A549 treated with AZD2906 at 1 μM for 4 hours (cell line): ENCODE measurements at places on chromosomes 6 and 20. TPM values are rescaled to one million over a fixed set of nuclear protein-coding genes. Genes with fewer than 3 reads are reported as not detected.

Gene REM1
- total RNA-seq, result 0.59 to 1.3 TPM (median 0.90 TPM) in 5 replicates

Gene SLC13A3
- 0.02 to 0.14 TPM (median 0.08 TPM) in 4 of 5 replicates, not detected in the other for total RNA-seq

Gene TMEM14A
- total RNA-seq, result 36.3 to 44.6 TPM (median 39.5 TPM) in 5 replicates

Gene SNX21
- 8.7 to 10.8 TPM (median 10.1 TPM) in 5 replicates for total RNA-seq

Gene TGM3
- 0.05 to 0.07 TPM (median 0.07 TPM) in 3 of 5 replicates, not detected in the others for total RNA-seq

Gene ABHD16B
- total RNA-seq, result not detected in 5 replicates

Gene NPBWR2
- not detected in 5 replicates for total RNA-seq

Gene MACROD2
- 0.34 to 0.73 TPM (median 0.58 TPM) in 5 replicates for total RNA-seq

Gene PLCB1
- total RNA-seq, result 0.33 to 0.94 TPM (median 0.57 TPM) in 5 replicates

Gene PSMF1
- total RNA-seq, result 203 to 240 TPM (median 221 TPM) in 5 replicates
